ENCODE measurements at places on chromosomes 16 and 17. TPM values are rescaled to one million over a fixed set of nuclear protein-coding genes. Genes with fewer than 3 reads are reported as not detected.

Gene MMP2
- 211 TPM for total RNA-seq

Gene HAS3
- total RNA-seq: 1.3 TPM

Gene UNK
- 23.7 TPM for total RNA-seq

Gene LCAT
- 13.9 TPM for total RNA-seq

Gene ZSCAN10
- not detected for total RNA-seq

Gene GCSH
- total RNA-seq: 18.6 TPM

Gene BIRC5
- total RNA-seq: under 0.01 TPM

Gene MYH8
- total RNA-seq: not detected

Gene ABCA10
- total RNA-seq: 2.5 TPM

Gene EPOP
- 2.8 TPM for total RNA-seq

Gene PLA2G10
- not detected for total RNA-seq

Gene CD7
- 0.91 TPM for total RNA-seq

Gene KRT24
- not detected for total RNA-seq
